ENCODE measurements at places on chromosomes 5 and 9.

DNA sequence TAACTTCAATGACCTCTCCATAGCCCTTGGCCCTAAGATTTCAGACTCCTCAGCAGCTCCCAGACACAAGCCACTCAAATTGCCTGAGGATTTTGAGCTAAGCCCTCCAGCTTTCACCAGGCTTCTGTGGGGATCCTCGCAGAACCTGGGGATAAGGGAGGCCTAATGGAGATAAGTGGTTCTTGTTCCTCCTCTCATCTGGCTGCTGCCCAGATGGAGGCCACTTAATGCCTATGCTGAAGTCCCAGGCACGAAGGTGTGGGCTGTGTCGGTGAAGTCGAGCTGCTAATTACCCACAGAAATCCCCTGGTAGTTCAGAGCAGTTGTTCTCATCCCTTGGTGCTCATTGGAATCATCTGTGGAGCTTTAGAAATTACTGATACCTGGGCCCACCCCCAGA, 10.3 kb upstream of the FAT2 start:
- DNase-seq, result no peak

- DNase-seq, result no peak
These were observed 101.0 kb upstream of the PIK3R1 start for GRCh38 chr5:68114378-68115040.

- DNase-seq, result no peak
These were observed 37.4 kb downstream of the CSNK1G3 start for GRCh38 chr5:123549256-123549904.

DNA sequence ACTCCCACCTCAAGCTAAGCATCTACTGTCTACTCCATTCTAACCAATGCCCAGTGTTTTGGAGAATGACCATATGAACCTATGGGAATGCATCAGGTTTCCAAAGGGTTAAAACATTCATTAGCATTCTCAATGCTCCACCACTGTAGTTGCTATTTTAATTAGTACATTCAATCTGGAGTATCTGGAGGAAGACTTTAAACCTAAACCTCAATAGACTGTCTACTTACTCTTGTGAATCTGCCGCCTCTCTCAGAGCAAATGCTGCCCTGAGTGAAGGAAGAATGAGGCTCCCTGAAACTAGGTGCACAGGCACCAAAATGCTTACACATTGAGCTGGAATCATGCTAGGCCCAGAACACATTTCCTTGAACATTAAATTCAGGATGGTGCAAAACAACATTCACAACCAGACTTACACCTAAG, 2.0 kb downstream of the ENC1 start:
- DNase-seq, result no peak

- no peak for DNase-seq
These were observed 4.1 kb upstream of the OLFM1 start for GRCh38 chr9:135083241-135083810.

DNA sequence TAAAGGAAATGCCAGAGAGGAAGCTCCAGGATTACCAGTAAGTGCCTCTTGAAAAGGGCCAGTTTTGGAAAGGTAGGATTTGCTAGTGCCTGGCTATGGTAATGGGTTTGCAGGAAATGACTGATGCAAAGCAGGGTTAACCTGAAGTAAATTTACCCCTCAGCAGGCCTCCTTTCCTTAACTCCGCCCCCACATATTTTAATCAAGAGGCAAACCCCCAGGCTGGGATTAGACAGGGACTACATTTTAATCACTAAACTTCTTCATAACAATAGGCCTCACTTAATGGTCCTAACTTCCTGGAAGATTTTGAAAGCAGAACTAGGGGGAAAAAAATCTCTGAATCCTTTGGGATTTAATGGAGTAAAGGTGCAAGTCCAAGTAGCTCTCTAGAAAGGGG, 10.2 kb upstream of the SLC1A3 start:
- DNase-seq, result no peak

GRCh38 chr9:76194896-76195295, 199.3 kb downstream of the RFK start:
- DNase-seq, result no peak

DNA sequence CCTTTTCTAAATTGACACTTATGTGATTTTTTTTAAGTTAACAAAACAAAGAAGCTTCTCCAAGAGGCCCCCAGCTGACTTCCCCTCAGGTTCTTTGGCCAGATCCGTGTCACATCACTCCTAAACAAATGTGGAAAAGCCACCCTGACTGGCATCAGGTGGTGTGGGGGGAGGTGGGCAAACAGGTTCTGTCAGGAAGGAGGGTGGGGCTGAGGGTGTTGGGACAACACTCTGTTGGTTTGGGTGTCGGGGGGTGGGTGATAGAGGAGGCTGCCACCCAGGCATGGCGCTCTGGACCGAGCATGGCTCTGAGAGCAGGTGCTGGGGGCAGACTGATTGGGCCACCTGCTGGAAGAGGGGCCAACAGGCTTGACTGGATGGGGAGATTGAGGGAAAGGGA, 210.9 kb downstream of the HSPA4 start:
- DNase-seq, result no peak

DNA sequence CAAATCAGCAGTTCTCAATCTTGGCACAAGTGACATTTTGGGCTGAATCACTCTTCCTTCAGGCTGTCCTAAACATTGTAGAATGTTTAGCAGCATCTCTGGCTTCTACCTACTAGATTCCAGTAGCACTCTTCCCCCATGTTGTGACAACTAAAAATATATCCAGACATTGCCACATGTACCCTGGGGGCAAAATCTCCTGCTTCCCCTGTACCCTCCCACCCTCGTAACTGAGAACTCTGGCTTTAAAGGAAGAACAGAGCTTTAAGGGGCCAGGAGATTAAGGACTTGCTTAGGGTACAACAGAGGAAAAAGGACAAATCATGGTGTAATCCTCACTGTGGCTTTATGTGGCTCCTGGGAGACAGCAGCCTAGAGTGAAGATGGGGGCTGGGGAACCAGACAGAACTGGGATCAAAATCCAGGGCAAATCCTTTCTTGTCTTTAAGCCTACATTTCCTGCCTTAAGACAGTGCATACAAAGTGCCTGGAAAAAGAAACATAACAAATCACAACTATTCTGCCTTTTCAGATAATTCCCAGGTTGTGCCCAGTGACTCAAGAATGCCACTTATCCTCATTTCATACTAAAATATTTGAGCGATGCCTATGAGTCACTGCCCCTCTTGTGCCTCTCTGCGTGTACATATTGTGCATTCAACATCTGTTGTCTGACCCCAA, 109.3 kb downstream of the DAPK1 start:
- DNase-seq, result no peak

DNA sequence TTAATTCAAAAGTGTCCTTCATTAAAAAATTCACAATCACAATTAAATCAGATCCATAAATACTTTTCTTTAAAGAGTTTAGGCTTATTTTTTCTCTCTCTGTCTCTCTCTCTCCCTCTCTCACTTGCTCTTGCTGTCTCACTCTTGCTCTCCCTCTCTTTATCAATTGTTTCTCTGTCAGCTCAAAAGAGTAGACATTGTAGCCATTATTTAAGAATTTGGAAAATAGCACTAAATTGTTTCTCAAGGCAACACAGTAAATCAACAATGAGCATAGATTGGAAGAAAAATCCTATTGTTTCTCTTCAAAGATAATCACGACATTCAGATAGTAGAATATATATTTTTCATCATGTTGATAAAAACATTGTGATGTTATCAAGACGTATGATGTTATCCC, 1114.0 kb downstream of the PTPRD start:
- DNase-seq, result no peak

Data from hematopoietic multipotent progenitor cell treated with erythropoietin and hydrocortisone succinate and interleukin-3 and kit ligand, for 17 days (in vitro differentiated cells).